Cardiac ventricle fibroblast (primary cell): ENCODE measurements at places on chromosomes 3 and 15. TPM values are rescaled to one million over a fixed set of nuclear protein-coding genes. Genes with fewer than 3 reads are reported as not detected.

The ELP6 gene
- 22.9 and 31.6 TPM in 2 replicates for total RNA-seq

The RBM5 gene
- 60.0 and 66.3 TPM in 2 replicates for total RNA-seq

The TRIM71 gene
- total RNA-seq, result not detected in 2 replicates

The ST6GAL1 gene
- 2.1 and 6.5 TPM in 2 replicates for total RNA-seq

The HES1 gene
- 5.3 and 7.1 TPM in 2 replicates for total RNA-seq

The POC1A gene
- 1.2 and 2.1 TPM in 2 replicates for total RNA-seq

The PPP1R14D gene
- total RNA-seq, result not detected in 2 replicates

The RFT1 gene
- total RNA-seq, result 8.6 and 10.4 TPM in 2 replicates

The FILIP1L gene
- total RNA-seq, result 15.9 and 16.0 TPM in 2 replicates

The IGSF10 gene
- total RNA-seq, result 11.6 and 14.9 TPM in 2 replicates

The GOLGA6L7 gene
- not detected in 2 replicates for total RNA-seq

The TPM1 gene
- total RNA-seq, result 89.0 and 105 TPM in 2 replicates

The GLDN gene
- 0.19 and 2.5 TPM in 2 replicates for total RNA-seq

The LRRK1 gene
- total RNA-seq, result 15.3 and 15.8 TPM in 2 replicates

The MTFMT gene
- 16.2 and 21.5 TPM in 2 replicates for total RNA-seq

The KPNA4 gene
- 16.2 and 17.6 TPM in 2 replicates for total RNA-seq

The DGKG gene
- total RNA-seq, result 0.25 TPM in 1 of 2 replicates, not detected in the other

The WDR93 gene
- total RNA-seq, result 0.10 TPM in 1 of 2 replicates, not detected in the other
